Renal cortex interstitium (tissue), 15 donors: ENCODE measurements at places on chromosomes 13 and 19. TPM values are rescaled to one million over a fixed set of nuclear protein-coding genes. Genes with fewer than 3 reads are reported as not detected.

The LILRB4 gene
- 0.95 TPM for polyA plus RNA-seq

- DNase-seq = no peak
Observed at GRCh38 chr13:111475488-111475887, 155.0 kb downstream of the TEX29 start.

The OR10H1 gene
- 0.08 TPM for polyA plus RNA-seq

- DNase-seq = no peak
Observed at GRCh38 chr13:102012299-102013293, 389.3 kb downstream of the FGF14 start.

The CCDC70 gene
- not detected for polyA plus RNA-seq

The EGLN2 gene
- 80.5 TPM for polyA plus RNA-seq

DNA sequence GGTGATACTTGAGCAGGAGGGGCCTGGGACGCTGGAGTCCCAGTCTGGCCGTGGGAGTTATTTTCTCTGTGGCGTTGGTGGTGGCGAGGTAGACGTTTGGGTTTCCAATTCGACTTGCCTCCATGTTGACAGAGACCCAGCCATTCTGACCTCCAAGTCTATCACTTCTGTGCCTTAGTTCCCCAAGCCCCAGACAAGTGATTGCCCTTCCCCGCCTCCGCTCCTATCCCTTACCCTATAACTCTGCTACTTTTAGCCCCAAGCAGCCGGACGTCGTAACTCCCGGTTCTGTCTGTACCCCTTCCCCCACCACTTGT lies 549 bp downstream of the TIMM50 start:
- no peak for DNase-seq

GRCh38 chr19:49593233-49594113 lies 2.5 kb downstream of the PRR12 start:
- DNase-seq = peak; percentile 84

- DNase-seq = no peak
Observed at GRCh38 chr19:28882818-28883217, 330.1 kb downstream of the UQCRFS1 start.

The FXYD7 gene
- polyA plus RNA-seq = 0.93 TPM

DNA sequence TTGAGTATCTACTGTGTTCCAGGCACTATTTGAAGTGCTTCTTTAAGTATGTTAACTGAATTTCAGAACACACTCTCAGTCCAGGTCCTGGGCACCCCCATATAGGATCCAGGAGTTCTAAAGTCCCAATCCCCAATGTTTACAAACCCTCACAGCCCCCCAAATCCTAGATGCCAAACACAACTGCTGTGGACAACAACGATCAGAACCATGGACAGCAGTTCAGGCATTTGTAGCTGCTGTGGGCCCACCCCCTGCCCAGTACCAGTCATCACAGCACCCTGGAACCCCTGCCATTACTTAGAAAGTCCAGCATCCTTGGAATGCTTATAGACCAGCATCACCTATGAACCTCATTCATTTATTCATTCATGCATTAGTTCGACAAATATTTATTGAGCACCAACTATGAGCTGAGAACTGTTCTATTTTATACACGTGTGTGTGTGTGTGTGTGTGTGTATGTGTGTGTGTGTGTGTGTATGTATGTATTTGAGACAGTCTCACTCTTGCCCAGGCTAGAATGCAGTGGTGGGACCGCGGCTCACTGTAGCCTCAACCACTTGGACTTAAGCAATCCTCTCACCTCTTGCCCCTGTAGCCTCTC lies 19.3 kb upstream of the SDHAF1 start:
- no peak for DNase-seq

The DCT gene
- polyA plus RNA-seq = 0.39 TPM

DNA sequence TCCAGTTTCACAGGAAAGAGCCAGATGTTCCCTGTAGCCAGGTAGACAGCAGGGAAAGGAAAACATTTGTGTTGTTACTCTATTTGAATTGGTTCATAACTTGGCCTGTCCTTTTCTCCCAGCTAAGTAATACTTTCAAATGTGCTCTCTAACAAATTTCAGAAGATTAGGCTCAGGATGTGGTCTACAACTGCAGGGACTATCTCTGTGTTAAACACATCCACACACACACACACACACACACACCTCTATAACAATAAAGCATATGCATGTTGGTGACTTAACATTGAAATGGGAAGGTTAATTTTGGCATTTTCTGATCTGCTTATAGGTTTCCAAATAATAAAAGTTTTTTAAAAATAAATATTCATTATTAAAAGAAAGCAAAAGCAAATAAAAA lies 316.0 kb upstream of the ARGLU1 start:
- DNase-seq = no peak

The ZNF345 gene
- 21.4 TPM for polyA plus RNA-seq

DNA sequence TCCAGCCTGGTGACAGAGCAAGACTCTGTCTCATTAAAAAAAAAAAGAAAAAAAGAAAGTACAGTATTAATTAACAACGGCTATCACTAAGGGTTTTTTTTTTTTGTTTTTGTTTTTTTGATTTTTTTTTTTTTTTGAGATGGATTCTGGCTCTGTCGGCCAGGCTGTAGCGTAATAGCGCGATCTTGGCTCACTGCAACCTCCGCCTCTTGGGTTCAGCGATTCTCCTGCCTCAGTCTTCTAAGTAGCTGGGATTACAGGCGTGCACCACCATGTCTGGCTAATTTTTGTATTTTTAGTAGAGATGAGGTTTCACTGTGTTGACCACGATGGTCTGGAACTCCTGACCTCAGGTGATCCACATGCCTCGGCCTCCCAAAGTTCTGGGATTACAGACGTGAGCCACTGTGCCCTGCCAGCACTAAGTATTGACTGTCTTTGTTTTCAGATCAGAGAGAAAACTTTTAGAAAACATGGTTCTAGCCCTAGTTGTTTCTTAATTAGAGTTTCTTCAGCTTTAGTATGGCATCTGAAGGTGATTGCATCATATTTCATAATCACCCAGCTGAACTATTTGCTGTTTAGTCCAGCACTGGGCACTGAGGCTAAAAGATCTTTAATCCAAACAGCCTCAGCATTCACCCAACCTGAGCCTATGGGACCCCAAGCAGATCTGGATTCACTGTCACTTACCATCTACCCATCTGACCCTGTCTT lies 2.7 kb upstream of the GATAD2A start:
- DNase-seq = no peak

The PABPC3 gene
- 1.7 TPM for polyA plus RNA-seq

The ZNF729 gene
- 0.24 TPM for polyA plus RNA-seq

DNA sequence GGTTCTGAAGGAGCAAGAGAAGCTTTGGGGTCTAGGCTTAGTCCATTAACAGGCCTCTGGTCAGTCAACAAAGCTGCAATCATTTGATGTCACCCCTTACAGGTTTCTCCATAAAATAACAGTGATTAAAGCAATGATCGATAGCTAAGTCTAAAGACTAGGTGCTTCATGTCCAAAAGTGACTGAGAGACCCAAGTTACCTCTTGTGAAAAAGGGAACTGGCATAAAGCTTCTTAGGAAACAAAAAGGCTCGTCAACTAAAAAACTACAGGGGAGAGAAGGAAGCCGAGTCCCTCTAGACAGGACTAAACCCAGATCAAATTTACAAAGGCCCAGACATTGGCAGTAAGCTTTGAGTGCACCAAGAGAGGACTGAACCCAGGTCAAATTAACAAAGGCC lies 2.2 kb downstream of the DCUN1D2 start:
- DNase-seq = no peak

- DNase-seq = no peak
Observed at GRCh38 chr19:17035842-17036424, 9.3 kb upstream of the CPAMD8 start.

GRCh38 chr13:44470638-44471562 lies 97.3 kb downstream of the SERP2 start:
- DNase-seq = peak; percentile 29

GRCh38 chr19:42528354-42529247 lies at the start of gene CEACAM1:
TSS of gene CEACAM1 (minus strand) at chr19:42528481. CDS start at chr19:42528374, 107 bp downstream.
- no peak for DNase-seq

The ZNF525 gene
- polyA plus RNA-seq = 9.9 TPM

DNA sequence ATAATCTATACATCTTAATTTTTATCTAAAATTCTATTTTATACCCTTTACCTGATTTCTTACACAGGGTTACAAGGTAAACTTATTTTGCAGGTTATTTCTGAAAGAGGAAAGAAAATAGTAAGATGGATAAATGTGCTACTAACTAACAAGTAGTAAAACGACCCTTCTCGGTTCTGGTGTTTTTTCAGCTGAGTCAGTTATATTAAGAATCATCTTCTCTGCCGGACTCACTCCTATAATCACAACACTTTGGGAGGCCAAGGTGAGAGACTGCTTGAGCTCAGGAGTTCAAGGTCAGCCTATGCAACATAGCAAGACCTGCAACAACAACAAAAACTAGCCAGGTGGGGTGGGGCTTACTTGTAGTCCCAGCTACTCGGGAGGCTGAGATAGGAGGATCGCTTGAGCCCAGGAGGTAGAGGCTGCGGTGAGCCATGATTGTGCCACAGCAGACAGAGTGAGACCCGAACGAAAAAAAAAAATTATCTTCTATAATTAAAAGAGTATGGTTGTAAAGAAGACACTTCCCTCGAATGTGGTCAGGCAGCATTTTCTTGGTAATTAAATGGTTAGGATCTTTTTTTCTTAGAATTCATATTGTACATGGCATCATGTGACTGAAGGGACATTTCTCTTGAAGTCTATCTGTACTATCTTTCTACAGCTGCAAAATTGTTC lies 27.9 kb upstream of the RCBTB2 start:
- no peak for DNase-seq

DNA sequence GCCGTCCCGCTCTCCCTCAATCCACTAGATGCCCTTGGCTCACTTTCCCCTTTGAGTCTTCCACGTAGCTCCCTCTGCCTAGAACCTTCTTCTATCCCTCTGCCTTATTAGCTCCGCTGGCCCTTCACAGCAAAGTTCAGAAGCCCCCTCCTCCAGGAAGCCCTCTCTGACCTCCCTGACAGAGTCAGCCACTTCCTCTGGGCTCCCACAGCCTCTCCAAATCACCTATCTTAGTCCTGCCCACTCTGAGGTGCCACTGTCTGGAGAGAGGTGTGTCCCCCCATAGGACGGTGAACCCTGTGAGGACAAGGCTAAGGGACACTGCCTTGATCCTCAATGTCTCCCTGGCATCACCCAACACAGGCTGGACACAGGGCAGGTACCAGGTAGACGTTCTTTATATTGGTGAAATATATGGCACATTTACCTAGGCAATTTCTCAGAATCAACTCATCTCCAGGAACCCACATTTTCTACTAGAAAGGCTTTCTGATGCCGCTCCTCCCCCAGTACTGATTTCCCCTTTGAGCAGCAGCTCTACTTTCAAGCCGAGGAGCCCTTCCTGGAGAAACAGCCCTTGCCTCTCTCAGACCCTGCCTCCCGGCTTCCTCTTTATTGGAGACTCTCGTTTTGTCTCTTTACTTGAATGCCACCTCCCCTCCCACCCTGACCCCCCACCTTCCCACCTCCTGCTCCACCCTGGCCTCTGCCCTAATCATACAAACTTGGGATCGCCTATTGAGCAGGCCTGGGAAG lies 3.4 kb upstream of the TGFB1 start:
- no peak for DNase-seq

The ZNF100 gene
- 17.0 TPM for polyA plus RNA-seq

- no peak for DNase-seq
Observed at GRCh38 chr13:80361298-80361697, 20.4 kb upstream of the SPRY2 start.

DNA sequence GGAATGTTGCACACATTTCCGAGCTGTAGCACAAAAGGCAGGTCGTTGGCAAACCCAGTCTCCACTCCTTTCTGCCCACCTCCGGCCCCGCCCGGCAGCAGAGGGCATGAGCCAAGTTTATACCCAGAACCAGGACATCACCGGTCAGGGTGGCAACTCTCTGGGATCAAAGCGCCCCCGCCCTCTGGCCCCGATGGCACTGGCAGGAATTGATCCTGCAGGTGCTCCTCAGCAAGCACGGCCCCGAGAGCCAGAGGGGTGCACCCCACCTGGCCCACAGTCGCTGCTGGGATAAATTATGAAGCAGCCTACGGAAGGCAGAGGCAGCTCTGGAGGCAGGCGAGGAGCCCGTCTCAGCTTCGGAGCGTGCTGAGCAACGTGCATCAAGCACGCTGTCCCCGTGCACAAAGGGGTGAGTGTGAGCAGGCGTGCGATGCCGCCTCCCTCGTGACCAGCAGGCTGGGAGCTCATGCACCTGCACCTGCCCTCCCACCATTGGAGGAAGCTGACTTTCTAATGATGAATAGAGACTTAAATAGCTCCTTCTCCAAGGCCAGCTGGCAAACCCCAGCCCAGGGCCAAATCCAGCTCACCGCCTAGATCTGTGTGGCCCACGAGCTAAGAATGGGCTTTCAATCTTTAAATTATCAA lies 25.7 kb downstream of the SHC2 start:
- DNase-seq = no peak

The TNFSF9 gene
- polyA plus RNA-seq = 0.36 TPM

DNA sequence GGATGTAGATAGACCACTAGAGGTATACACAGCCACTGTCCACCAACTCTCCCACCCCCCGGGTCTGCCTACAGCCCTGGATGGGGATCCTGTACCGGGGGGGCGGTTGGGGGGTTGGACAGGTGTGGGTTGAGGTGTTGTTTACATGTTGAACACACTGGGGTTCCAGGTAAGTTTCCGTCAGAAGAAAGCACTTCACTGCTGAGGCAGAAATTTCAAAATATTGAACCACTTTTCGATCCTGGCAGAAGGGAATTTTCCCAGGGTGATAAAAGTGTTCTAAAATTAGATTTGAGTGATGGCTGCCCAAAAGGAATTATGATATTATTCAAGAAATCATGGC lies 6.6 kb upstream of the CEACAM16 start:
- DNase-seq = no peak

DNA sequence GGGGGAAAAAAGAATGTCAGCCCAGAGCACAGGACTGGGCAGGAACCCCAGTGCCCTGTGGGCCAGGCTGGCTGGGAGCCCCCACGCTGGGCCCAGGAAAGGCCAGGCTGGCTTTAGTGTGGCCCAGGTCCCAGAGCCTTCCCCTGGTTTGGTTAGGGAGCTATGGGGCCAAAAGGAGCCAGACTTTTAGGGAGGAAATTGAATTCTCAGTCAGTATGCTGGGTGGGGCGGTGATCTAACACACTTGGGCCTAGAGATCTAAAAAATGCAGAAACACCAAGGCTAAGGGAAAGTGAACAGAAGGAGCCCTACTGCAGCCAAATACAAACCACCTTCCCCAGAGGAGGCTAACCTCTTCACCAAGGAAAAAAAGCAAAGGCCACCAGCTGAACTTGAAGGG lies 137.5 kb downstream of the CRYL1 start:
- DNase-seq = no peak

GRCh38 chr19:54660964-54661363 lies 1.8 kb upstream of the LILRB4 start:
- DNase-seq = no peak

The SULT2A1 gene
- polyA plus RNA-seq = 0.20 TPM

DNA sequence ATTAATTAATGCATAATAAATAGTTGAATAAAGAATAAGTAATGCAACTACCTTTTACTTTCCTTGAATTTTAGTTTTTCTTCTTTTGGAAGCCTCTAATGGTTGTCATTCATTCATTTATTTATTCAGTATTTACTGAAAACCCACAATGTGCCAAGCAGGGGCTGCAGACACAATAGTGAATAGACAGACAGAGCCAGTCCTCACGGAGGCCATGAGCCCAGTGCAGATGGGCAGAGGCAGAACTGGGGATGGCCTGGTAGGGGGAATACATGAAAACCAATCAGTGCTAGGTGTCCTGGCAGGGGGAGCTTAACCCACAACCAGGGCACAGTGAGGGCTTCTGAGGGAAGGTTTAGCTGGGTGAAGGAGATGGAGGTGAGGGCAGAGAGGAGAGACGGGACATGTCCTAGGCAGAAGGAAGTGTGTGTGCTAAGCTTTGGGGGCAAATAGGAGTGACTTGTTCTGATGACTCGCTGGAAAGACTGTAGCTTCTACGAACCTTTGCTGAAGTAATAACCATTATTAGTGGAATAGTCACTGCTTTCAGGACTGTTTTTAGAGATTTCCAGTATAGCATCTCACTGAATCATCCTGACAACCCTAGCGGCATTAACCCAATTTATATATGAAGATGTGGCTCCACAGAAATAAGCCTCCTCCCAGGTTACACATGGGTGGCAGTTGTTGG lies 55.9 kb downstream of the ERCC5 start:
- DNase-seq = no peak
